ENCODE measurements at places on chromosomes 2 and 18. TPM values are rescaled to one million over a fixed set of nuclear protein-coding genes. Genes with fewer than 3 reads are reported as not detected.

PDE1A gene
- 16.0 TPM for polyA plus RNA-seq

PKDCC gene
- polyA plus RNA-seq, result 386 TPM

DNA sequence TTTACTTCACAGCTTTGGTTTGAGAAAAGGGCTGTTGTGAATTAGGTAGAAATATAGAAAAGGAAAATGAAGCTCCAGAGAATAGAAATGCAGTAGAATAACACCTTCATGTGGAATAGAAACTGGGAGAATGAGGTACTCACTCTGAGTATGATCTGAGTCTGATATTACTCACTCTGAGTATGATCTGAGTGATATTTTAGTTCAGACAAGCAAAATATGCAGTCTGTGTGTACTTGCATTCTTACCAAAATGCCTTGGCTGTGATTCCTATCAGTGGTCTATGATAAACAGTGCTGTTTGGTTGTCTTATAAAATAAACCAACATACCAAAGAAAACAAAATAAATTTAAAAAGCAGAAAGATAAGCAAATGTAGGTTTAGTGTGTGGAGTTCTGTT lies 487.6 kb downstream of the THSD7B start:
- no peak for DNase-seq

- no peak for DNase-seq
Observed at GRCh38 chr2:67872481-67872880, 190.3 kb downstream of the C1D start.

GRCh38 chr2:241868661-241869081 lies 858 bp upstream of the RTP5 start:
- DNase-seq, result no peak

DNA sequence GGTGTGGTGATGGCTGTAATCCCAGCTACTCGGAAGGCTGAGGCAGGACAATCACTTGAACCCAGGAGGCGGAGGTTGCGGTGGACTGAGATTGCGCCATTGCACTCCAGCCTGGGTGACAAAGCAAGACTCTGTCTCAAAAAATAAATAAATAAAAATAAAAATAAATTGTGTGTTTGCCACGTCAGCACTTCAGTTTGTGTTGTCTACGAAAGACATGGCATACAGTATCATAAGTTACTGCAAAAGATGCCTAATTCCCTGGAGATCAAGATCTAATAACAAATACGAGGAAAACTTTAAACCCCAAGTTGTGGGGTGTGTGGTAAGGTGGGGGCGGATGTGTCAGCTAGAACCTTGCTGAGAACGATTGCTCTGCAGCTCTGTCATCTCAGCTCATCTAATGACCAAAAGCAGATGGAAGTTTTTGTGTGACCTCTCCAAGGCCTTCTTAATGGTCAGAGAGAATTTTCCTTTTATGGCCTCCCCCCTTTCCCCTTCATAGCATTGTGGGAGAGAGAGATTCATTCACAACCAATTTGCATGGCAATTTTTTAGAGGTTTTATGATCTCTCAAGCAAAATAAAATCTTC lies 11.3 kb downstream of the NPAS2 start:
- DNase-seq, result no peak

DNA sequence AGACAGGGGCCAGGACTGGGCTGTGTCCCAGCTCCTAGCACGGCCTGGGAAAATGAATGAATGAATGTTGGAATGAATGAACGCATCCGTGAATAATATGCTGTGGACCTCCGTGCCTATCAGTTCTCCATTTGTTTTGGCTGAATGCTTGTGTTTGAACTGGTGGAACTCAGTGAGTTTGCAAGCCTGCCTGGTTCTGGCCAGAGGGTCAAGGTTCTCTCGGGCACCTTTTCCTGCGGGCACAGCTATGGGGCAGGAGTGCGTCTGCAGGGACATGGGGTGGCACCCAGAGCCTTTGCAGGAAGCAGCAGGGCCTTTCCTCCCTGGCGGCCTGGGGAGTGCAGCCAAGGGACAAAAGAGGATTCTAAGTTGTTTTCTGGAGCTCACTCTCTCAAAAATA lies 17.6 kb upstream of the PDIA6 start:
- no peak for DNase-seq

GRCh38 chr18:21054252-21054821 lies 57.3 kb downstream of the ROCK1 start:
- no peak for DNase-seq
